GM04503 (cell line): ENCODE measurements at places on chromosomes 2 and 18.
A peak's percentile ranks its signal among the peaks of the same experiment; 100 is the strongest.

GRCh38 chr18:231563-231962 lies 36.3 kb downstream of the THOC1 start:
- no peak for DNase-seq

DNA sequence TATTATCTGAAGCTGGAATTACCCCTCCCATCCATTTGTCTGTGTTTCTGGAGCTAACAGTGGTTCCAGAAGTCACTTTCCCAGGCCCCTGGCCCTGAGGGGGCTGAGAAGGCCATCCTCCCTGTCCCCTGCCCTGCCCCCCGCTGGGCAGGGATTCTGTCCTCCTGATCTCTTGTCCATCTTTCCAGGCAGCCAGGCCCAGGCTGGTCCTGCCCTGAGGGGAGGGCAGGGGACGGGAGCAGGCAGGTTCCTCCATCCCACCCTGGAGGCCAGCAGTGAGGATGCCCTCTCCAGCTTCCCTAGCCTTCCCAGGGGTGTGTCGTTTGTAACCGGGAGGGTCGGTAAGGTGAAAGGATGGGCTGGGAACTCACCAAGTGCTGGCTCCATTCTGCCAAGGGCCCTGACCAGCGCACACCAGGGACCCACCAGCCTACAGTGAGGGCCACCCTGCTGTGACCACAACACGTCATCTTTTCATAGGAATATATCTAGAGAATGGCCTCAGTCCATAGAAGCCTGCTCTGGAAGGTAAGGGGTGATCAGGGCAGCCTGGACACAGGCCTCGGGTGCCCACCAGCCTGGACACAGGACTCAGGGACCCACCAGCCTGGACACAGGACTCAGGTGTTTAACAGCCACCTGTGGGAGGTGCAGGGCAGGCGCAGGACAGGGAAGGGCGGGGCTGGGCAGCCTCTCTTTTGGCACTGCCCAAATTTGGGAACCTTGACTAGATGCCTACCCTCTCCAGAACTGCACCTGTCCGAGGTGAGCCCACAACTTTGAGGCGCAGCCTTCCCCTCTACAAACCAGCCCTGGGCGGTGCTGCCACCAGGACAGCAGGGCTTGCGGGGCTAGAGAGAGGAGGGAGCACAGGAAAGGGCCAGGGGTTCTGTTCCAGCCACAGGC lies 35.8 kb upstream of the GPC1 start:
- no peak for DNase-seq

- DNase-seq: no peak
These were observed 154.6 kb downstream of the EVA1A start for GRCh38 chr2:75406131-75406581.

DNA sequence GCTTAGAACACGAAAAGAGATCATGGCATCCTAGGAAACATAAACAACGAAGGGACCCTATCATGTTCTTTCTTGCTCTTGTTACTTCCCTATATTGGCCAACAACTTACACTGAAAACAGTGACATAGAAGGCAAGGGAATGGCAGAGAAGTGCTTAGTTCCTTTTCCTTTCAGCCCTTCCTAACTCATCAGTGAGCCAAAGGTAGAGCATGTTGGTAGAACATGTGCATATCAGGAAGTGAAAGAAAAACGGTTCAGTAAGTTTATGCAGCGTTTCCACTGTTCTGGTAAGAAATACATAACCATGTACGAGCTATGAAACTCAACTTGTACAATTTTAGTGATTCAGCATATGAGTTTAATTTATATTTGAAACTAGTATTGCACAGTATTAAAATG lies 21.7 kb downstream of the AKAIN1 start:
- DNase-seq: no peak

- DNase-seq: no peak
These were observed at the start of gene EPB41L3 for GRCh38 chr18:5543773-5544389. Gene EPB41L3, minus strand, starts transcription at chr18:5543997. Its CDS starts 54,814 bp downstream, at chr18:5489183.

GRCh38 chr2:162282765-162283425 lies 35.6 kb downstream of the IFIH1 start:
- DNase-seq: peak; percentile 27

GRCh38 chr18:54052259-54052658 lies 172.2 kb downstream of the MBD2 start:
- no peak for DNase-seq

DNA sequence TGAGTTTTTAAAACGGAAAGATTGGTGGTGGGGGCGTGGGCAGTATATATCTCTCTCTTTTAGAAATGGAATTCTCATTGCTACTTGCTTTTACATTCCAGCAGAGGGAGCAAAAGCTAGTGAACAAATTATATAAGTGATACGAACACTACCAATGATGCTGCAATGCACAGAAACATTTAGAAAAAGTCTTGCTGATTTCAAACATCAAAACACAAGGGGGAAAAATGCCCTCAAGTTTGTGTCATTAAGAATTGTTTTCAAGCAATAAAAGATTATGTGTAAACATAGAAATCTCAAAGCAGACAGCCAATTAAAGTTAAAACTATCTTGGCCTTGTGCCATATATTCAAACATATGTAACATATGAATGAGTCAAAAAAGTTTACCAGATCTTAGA lies 296.3 kb upstream of the KCNJ3 start:
- DNase-seq: no peak

GRCh38 chr2:25383806-25384205 lies 42.1 kb upstream of the DNMT3A start:
- DNase-seq: no peak

DNA sequence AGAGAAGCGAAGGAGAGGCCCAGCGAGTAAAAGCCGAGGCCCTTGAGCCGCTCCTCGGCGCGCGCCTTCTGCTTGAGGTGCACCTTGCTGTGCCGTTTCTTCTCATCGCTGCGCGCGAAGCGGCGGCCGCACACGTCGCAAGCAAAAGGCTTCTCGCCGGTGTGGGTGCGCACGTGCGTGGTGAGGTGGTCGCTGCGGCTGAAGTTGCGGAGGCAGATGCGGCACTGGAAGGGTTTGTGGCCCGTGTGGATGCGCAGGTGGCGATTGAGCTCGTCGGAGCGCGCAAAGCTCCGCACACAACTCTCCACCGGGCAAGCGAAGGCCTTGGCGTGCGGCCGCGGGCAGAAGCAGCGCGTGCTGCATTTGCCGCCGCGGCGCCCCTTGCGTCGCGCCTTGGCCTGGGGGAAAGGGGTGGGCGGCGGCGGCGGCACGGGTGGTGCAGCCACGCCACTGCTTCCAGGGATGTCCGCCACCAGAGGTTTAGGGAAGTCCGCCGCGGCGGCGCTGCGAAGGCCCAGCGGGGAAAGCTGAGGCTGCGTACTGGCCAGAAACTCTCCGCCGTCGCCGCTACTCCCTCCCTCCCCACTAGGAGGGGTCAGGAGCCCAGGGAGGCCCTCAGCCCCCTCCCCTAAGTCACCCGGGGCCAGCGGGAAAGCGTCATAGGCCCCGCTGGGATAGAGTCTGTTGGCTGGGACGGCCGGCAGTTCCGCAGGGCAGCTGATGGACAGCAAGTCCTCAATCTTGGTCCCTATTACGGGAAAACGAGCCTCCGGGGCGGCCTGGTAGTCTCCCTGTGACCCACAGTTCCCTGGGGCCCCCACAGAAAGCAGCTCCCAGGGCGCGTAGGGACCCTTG lies 1.7 kb downstream of the EGR4 start:
- no peak for DNase-seq

DNA sequence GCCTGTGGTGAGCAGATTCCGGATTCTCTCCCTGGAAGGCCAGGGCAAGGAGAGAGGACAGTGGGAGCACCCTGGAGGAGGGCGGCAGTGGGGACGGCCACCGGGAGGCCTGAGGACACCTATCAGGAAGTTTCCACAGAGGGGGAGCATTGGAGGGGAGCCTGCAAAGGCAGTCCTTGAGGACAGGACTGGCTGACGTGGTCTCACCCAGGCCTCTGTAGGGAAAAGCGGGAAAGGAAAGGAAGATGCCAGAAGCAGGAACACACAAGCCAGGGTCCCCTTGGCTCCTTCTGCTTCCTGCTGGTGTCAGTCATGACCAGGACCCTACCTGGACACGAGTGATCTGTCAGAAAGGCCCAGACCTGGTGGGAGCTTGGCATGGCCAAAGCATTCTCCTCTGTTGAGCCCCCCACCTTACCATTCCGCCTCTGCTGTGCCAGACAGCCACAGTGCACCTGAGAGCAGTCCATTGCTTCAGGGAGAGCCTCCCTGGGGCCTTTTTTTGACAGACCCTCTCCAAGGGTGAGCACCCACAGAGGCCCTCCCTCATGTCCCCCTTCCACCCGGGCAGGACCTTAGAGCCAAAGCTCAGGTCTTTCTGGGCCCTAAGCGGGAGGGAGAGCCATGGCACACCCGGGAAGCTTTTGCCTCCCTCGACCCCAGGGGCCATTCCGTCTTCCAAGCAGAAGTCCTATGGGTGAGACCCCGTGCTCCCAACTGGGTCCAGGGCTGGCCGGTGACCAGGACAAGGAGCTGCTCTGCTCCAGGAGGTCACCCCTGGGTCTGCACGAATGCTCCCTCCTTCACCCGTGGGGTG lies 333.1 kb downstream of the DYSF start:
- DNase-seq: no peak

DNA sequence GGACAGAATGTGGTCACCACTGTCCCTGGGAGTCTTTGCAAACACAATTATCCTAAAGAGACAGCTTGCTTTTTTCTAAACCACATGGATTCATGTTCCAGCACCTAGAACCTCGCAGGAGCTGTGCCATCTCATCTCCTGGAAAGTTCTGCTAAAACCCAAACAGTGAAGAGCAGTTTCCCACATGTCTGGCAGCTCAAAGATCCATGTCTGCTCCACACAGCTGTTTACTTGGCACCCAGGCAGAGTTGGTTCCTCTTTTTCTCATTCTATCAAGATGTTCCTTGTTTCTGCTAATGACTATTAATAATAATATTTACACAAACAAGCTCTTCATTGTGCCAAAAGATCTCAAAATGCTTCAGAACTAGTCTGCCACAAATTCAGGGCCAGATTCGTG lies 30.1 kb upstream of the PID1 start:
- no peak for DNase-seq

DNA sequence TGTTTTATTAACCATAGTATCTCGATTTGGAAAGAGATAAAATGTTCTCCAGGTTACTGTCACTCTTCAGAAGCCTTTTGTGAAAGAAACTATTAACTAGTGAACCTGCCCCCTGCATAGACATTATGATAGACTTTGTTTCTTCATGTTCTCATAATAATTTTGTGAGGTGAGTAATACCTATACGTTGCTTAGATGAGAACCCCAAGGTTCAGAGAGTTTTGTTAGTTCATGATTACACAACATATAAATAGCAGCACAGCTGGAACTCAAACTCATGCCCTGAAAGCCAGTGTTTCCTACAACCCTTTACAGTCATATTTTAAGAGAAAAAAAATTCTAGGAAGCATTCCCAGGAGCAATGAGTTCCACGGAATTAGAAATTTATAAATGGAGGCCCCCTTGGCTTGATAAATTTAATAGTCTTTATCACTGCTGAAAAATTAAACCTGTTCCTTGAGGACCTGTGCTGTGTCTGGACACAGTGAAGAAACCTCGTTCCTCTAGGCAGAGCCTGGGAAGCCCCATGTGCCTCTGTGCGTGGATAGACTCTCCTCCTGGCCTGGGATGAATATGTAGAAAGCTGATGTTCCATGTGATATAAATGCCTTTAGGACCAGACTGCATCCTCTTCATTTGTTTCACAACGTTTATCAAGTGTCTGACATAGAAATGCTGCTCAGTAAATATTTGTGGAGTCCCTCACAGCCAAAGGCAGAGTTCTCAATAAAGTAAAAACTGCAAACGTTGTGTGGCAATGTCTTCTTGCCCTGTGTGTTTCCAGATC lies 1257.0 kb upstream of the GYPC start:
- no peak for DNase-seq

GRCh38 chr2:43708891-43709290 lies 32.7 kb upstream of the C1GALT1C1L start:
- DNase-seq: no peak

GRCh38 chr2:100413571-100413970 lies 3.9 kb downstream of the CHST10 start:
- DNase-seq: no peak

GRCh38 chr2:237438080-237438940 lies 24.3 kb upstream of the COL6A3 start:
- no peak for DNase-seq

DNA sequence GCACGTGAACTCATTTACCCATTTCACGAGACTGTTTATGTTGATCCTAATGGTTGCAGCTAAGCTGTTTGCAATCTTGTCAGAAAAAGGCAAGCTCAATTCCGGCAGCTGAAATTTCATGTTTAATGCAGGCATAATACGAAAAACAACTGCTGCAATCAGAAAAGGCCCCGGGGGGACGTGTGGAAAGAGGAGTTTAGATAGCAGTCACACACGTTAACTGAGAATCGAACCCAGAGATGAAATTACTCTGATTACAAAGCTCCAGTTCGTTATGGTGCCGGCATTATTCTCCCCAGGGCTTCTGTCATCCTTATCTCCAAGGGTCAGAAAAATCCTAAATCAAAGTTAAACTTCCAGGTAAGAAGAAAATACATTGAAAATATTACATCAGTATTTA lies 79.9 kb upstream of the MYT1L start:
- no peak for DNase-seq

- DNase-seq: peak; percentile 84
These were observed 128.8 kb upstream of the TRIB2 start for GRCh38 chr2:12587729-12588522.

- no peak for DNase-seq
These were observed 32.4 kb downstream of the SMIM21 start for GRCh38 chr18:75395137-75395536.

DNA sequence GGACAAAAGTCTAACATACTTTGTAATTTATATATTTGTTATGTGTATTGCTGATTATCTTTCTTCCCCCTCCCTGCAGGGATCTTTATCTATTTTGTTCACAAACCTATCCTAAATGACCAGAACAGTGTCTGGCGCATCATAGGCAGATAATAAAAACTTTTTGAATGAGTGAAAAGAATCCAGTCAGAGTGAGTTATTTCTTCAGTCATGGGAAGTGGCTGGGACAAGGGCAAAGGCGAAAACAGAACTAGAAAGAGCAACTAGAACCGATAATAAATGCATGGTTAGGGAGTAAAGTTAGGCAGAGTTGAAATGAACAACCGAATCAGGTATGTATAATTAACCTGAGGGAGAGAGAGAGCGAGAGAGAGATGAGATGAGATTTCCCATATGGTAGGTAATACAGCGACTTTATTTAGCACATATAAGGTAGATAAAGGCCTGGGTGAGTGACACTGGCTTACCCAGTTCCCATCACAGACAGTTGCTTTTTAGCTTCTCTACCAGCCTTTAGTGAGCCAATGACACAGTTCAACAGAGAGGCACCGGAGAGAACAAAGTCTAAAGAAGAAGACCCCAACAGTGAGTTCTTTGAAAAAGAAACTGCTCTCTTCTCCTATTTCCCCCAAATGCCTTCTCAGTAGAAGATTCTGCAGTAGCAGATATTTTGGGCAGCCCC lies 59.1 kb upstream of the EML4 start:
- no peak for DNase-seq

- DNase-seq: no peak
These were observed 145.1 kb upstream of the CDH19 start for GRCh38 chr18:66749030-66749429.

- no peak for DNase-seq
These were observed 430 bp downstream of the BIN1 start for GRCh38 chr2:127106457-127106990.

GRCh38 chr2:176552501-176553135 lies 283.4 kb downstream of the MTX2 start:
- peak; percentile 92 for DNase-seq

GRCh38 chr2:20168048-20168726 lies 56.7 kb downstream of the SDC1 start:
- no peak for DNase-seq
